ENCODE measurements at places on chromosomes 12 and 14.
A peak's percentile ranks its signal among the peaks of the same experiment; 100 is the strongest.

- DNase-seq: peak; percentile 64
Measured at GRCh38 chr12:124994437-124994975, 1.1 kb downstream of the BRI3BP start.

DNA sequence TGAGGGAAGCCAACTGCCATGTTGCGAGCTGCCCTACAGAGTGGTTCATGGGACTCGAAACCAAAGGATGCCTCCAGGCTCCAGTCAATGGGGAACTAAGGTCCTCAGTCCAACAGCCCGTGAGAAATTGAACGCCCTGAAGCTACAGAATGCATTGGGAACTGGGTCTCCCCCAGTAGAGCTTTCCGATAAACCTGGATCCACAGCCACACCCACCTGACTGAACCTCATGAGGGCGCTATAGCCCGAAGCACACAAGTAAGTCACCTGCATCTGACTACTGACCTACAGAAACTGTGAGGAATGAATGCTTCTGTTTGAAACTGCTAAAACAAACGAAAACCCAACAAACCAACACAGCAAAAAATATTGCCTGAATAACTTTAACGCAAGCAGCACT lies 1297.7 kb downstream of the AACS start:
- DNase-seq: peak; percentile 48

DNA sequence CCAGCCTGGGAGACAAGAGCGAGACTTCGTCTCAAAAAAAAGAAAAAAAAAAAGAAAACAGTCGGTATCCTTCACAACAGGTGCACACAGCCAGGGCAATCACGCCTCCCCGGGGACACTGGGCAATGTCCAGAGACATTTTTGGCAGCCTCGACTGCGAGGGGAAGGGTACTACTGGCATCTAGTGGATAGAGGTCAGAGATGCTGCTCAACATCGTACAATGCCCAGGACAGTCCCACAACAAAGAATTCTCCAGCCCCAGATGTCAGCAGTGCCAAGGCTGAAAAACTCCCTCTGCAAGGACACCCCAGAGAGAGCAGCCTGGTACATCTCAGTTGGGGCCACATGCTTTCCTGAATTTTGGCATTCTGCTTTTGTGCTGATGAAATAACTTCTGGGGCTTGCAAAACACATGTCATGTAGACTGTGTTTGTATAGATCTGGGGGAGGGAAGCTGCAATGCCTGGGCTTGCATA lies 21.5 kb downstream of the ALDH2 start:
- DNase-seq: no peak

- no peak for DNase-seq
Measured at GRCh38 chr12:127830065-127830460, 436.9 kb upstream of the TMEM132C start.

DNA sequence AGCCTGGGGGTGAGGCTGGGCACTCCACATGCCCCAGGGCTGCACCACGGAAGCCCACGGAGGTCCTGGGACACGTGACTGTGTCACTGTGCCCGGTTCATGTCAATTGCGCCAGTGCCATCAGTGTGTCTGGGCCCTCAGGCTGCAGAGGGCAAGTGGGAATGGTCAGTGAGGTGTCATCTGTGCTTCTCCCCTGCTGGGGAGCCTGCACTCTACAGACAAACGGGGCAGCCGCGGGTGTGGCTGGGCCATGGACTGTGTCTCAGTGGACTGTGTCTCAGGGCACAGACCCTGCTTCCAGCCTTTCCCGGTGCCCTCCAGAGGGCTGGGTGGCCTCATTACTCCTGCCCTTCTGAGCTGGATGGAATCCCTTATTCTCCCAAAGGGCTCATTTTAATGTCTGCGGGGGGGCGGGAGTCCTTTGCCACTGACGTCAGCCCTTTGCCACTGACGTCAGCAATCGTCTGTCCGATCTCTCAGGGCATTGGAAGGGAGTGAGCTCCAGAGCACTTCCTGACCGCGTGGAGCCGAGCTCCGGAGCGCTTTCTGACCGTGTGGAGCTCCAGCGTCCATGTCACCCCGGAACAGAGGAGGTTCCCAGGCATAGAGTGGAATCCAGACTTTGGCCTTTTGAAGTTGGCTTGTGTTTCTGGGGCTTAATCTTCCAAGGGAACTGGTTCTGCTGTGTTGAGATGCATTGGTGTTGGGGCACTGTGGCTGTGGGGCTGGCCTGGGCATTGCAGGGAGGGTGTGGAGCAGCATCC lies 72.4 kb downstream of the ADGRD1 start:
- no peak for DNase-seq

DNA sequence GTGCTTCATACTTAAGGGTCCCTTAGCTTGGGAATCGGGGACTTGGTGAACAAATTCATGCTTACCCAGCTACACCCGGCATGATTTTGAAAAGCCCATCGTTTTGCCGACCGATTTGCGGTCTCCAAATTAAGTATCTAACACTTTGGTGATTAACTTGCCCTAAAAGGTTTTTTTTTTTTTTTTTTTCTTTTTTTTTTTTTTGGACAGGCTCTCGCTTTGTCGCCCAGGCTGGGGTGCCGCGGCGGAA lies 843 bp upstream of the HSP90AA1 start:
- no peak for DNase-seq

Data from H7 (cell line).